ENCODE measurements at places on chromosomes 12 and 14.

GRCh38 chr12:101343893-101344292, 63.7 kb downstream of the ARL1 start:
- DNase-seq: no peak

GRCh38 chr12:113261847-113262470, 40.7 kb downstream of the TPCN1 start:
- DNase-seq: peak; percentile 46

GRCh38 chr12:132284827-132285741, 44.3 kb downstream of the GALNT9 start:
- DNase-seq: no peak

DNA sequence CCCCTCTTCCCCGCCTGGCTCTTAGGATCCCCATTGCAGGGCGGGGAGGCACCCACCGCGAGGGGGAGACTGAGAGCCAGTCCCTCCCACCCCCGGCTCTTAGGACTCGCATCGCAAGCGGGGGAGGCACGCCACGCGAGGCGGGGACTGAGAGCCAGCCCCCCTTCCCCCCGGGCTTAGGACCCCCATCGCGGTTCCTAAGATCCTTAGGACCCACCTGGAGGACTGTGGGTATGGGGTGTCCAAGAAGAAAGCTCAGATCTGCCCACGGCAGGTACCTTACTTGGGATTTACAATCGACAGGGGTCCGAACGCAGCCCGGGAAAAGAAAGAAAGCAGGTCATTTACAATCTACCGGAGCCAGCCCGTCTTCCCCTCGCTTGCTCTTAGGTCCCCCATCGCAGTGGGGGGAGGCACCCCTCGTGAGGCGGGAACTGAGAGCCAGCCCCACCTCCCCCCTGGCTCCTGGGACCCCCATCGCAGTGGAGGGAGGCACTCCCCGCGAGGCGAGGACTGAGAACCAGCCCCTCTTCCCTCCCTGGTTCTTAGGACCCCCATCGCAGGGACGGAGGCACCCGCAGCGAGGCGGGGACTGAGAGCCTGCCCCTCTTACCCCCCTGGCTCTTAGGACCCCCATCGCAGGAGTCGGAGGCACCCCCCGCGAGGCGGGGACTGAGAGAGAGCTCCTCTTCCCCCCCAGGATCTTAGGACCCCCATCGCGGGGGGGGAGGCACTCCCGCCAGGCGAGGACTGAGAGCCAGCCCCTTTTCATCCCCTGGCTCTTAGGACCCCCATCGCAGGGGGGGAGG, 43.7 kb downstream of the DDX11 start:
- peak; percentile 43 for DNase-seq

All from thyroid gland (tissue), 4 donors.